ENCODE measurements at places on chromosomes 6 and 20.

GRCh38 chr20:34012735-34013134 is 19.0 kb downstream of the RALY start:
- no peak for DNase-seq

DNA sequence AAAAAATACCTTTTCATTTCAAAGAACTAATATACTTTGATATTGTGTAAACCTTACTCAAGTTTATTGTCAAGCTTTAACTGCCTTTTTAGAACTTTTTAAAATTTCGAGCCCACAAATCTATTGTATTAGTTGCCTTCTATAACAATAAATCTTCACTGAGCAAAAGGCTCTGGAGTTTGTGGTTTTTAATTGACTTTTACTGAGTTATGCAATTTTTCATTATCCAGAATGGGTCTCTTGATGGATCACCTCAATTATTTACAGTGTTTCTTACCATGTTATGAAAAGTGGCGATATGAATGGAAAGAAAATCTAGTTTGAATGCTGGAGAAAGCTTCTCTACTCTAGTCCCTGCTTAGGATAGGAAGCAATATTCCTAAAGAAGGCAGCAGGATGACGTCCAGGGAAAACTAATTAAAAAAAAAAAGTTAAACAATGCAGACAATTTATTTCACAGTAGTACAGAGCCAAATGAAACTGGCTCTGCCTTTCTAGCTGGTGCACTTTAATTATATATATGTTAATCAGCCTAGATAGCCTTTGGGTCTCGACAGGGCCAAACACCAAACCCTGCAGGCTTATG is 5.0 kb downstream of the ID4 start:
- no peak for DNase-seq

DNA sequence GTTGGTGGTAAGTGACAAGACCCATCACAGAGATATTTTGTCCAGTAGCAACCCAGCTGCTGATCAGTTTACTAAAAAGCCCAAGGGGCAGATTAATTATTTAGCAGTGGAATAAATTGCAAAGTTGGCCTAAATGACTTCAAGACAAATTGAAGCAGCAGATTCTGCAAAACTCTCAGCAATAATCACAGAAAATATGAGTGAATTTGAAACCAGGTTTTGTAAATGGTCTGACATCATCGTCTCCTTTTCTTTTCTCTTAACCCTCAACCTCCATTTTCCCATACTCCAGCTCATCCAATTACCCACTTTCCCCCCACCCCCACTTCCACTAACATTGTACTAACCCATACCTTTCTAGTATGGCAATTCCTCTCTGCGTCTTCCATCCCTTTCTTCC is 11.3 kb upstream of the PTPRK start:
- no peak for DNase-seq

DNA sequence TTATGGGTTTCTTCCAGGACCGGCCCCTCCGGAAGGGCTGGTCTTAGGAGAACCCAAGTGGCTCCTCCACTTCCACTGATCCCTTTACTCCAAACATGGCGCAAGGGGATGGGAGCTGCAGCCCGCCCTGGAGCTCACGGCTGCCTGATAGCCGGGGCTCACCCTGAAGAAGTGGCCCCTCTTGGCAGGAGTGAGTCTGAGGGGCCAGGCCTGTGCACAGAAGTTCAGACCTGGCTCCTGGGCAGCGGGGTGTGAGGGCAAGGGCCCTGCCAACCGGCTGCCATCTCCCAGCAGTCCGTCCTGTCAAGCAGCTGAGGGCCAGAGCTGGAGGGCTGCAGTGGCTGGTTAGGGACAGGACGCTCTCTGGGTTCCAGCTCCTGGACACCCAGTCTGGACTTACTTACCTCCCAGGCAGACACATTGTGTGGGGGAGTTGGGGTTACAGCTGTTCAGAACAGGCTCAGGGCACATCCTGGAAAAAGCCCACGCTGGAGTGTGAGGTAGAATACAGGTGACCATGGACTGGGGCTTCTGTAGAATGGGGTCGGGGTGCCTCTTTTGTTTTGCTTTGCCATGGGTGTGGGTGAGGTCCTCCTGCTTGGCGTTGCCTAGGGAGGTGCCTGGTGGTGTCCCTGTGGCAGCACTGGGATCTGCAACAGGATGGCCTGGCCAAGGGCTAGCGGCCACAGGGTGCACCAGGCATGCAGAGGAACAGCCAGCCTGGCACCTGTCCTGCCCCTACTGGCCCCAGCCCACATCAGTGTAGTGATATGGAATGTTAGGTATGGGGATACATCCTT is 88.4 kb downstream of the ASXL1 start:
- no peak for DNase-seq

GRCh38 chr6:108744996-108745395 is 103.2 kb upstream of the ARMC2 start:
- peak; percentile 46 for DNase-seq

- DNase-seq = no peak
These were observed 11.0 kb downstream of the TSPYL1 start for GRCh38 chr6:116268589-116269293.

DNA sequence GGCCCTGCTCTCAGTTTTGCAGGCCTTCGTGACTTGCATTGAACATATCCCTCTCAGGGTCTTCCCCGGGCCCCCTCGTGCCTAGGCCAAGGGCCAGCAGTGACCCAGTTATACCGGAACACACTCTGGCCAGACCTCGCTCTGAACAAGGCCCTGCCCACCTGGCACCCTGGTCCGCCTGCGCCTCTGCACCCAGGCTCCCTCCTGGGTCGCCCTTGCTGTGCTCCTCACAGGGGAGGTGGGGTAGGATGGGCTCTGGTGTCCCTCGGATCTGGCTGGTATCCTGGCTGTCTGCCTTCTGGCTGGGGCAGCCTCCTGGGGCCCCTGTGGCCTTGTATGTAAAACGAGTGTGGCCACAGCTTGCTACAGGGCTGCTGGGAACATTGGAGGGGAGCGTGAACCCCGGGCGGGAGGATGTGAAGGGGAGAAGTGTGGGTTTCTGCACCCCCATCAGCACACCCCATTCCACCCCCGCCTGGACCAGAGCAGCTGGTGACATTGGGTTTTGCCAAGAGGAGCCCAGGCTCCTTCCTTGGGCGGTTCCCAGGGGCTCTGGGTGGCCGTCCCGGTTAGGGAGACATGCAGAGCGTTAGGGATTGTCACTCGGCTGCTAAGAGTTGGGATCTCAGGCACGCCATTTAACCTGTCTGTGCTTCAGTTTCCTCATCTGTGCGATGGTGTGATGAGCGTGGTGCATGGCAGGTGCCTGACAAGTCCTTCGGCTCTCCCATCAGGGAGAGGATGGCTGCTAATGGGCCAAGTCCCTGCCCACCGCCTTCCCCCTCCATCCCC is 17.5 kb downstream of the SRC start:
- DNase-seq = peak; percentile 15

GRCh38 chr6:109477725-109478124 is 5.3 kb downstream of the ZBTB24 start:
- DNase-seq = no peak

- DNase-seq = no peak
These were observed 12.8 kb downstream of the NHSL1 start for GRCh38 chr6:138486249-138487101.

GRCh38 chr6:5516036-5516435 is 254.7 kb downstream of the FARS2 start:
- DNase-seq = no peak
